ENCODE measurements at places on chromosomes 4 and X. TPM values are rescaled to one million over a fixed set of nuclear protein-coding genes. Genes with fewer than 3 reads are reported as not detected.

GRCh38 chr4:48187813-48188212, 53.8 kb upstream of the TXK start:
- no peak for DNase-seq

DNA sequence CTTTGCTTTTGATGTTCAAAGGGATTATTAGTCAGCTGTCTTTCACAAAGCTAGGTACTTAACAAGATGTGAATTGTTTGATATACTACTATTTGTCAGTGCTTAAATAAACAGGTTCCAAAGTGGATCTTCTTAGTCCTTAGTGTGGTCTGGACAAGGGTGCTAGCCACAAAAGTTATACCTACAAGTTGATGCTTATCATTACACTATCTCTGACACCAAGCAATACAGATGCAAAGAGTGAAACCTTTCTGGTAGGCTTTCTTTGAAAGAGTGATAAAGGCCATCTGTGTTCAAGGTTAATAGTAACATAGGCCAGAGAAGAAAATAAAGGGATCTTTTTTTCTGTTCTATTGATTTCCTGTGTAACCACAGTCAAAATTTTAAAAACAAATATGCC, 12.2 kb upstream of the RBPJ start:
- no peak for DNase-seq

DNA sequence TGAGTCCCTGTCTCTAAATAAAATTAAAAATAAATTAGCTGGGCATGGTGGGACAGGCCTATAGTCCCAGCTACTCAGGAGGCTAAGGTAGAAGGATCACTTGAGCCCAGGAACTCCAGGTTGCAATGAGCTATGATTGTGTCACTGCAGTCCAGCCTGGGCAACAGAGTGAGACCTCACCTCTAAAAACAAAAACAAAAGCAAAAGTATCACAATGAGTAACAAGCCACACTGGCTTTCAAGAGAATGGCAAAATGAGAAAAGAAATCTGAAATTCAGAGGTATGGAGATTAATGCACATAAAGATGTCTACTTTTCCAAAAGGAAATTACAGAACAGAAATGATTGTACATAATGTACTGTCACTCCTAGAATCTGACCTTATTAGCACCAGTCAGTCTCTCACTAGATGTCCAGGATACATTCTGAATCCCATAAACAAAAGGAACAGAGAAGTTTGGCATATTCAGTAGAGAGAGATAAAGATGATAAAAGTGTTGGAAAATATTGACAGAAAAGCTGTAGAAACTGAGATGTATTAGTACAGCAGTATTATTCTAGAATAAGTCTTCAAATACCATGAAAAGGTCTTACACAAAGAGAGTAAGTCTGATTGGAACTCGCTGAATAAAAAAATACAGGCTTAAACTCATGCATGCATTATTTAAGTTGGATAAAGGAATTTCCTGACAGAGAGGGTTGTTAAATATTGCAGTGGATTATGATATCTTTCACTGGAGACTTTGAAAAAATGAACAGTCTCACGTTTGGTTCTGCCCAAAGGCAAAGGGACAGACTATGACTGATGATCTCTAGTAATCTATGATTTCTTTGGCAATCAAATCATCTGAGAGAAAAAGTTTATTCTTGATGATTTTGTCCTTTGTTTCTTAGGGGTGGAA, 102.5 kb downstream of the SH3RF1 start:
- no peak for DNase-seq

GRCh38 chrX:142089193-142089592, 115.9 kb downstream of the MAGEC2 start:
- DNase-seq: no peak

GRCh38 chr4:19492606-19493005, 759.1 kb upstream of the SLIT2 start:
- DNase-seq: no peak

DNA sequence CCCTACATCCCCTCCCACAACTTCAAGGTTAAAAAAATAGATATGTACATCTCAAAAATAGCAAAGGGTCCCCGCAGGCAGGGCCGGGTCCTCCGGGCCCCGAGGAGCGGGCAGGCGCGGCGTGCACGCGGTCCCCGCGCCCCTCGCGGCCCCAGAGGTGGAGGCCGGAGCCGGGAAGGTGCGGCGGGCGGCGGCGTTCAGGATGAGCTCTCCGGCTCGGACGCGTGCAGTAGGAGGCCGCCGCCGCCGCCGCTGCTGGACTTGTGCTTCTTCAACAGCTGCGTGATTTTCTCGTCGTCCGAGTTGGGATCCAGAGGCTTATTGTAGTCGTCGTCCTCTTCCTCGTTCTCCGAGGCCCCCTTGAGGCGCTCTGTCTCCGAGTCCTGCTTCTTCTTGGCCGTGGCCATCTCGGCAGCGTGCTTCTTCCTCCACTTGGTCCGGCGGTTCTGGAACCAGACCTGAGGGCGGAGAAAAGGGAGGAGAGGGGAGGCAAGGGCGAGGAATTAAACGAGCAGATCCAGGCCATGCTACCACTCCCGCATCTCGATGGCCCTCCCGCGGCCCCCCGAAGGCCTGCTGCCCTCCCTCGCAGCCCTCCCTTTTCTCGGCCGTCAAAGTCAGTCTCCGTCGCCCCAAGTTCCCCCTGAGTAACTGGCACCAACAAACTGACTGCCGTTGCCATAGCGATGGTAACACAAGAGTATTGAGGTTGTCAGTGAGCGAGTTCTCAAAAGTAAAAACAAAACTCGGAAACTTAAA, 5.8 kb downstream of the NKX6-1 start:
- DNase-seq: peak; percentile 79

DNA sequence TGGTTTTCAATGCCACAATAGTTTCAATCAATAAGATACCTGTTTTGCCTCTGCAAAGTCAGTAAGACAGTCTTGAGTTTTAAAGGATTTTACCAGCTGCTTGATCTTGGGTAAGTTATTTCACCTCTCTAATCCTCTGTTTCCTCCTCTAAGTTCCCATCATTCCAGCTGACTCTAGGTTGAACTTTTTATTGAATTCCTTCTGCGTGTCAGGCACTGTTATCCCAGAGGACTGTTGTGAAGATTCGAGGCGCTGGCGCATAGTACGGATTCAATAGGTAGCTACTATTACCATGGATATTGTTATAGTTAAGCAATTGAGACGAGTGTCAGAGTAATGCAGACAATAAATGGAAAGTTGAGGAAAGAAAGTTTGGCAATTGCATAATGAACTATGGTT, 179.4 kb downstream of the BANK1 start:
- no peak for DNase-seq

GRCh38 chrX:41664375-41664901, 24.3 kb upstream of the GPR34 start:
- no peak for DNase-seq

The HPSE gene
- total RNA-seq: 4.4 TPM

The PNPLA4 gene
- total RNA-seq: 10.3 TPM

The CENPVL3 gene
- not detected for total RNA-seq

The TMEM129 gene
- 28.1 TPM for total RNA-seq

The SHISA3 gene
- total RNA-seq: 1.5 TPM
